ENCODE measurements at places on chromosomes 1 and 21.

DNA sequence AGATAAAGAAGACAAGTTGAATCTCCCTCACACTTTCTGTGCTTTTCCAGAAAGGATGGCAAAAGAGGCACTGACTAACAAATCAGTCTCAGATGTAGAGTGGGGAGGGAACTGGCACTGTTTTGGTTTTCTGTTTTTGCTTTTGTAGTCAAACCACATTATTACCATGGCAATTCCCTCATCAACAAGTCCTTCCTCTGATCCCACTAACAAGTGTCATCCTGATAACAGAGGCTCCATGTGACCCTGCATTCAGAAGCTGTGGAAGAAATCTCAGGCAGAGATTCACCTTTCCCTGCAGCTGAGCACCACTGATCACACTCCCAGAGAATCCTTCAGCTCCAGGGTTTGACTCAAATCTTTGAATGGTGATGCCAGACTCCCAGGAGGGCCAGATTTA is 203.4 kb downstream of the TNR start:
- no peak for DNase-seq

DNA sequence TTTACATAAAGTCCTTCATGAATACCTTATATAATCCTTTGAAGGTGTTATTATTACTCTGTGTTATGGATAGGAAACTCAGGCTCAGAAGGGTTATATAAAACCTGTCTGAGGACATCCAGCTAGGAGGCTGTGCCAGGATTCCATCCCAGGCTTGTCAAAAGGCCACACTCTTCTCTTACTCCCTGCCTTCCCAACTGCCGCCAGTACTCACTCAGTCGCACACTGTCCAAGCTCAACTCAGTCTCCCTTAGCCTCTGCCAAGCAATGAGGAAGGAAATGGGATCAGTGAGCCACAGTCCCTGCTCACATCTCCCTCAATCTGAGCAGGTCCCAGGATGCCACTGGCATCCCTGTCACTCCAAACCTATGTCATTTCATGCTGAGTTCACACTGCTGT is 94.4 kb downstream of the NAV1 start:
- DNase-seq = no peak

DNA sequence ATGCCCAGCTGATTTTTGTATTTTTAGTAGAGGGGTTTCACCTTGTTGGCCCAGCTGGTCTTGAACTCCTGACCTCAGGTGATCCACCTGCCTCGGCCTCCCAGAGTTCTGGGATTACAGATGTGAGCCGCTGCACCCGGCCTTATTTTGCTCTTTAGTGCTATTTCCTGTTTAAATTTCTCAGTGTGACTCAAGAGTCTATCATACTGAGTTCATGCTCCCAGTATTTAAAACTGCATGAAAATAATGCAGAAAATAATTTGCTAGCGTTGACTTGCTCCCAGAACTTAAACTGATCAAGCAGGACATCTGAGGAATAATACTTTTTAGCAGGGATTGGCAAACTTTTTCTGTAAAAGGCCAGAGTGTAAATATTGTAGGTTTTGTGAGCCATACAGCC is 86.4 kb upstream of the C1orf21 start:
- no peak for DNase-seq

DNA sequence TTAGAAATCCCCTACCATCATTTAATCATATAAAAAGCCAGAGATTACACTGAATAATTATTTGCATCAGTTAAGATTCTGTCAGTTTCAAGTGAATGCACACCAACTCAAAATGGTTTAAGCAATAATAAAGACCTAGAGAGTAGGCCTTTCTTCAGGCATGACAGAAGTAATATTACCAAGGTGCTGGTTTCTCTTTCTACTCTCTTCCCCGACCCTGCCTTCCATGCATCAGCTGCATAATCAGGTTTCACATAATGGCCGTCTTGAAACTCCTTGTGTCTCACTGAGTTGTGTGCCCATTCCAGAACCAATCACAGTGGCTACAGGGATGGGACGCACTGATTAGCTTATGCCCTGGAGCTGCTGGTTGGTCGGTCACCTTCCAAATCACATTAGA is 103.5 kb upstream of the SERTAD4 start:
- DNase-seq = no peak

DNA sequence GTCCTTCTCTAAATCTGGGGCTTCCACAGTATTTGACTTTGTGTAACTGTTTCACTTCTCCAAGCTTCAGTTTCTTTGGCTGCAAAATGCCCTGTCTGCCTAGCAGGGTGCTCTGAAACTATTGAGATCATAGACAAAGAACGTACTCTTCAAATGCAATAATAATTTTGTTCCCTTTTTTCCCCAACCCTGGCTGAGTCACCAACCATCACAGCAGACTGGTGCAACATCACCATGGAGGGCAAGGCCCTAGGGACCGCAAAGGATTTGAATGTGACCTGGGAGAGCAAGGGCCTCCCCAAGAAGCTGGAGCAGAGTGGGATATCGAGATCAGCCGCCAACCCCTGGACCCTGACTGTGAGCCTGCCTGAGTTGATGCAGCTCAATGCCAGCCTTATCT is 115.0 kb downstream of the FCRL5 start:
- DNase-seq = no peak

GRCh38 chr1:209485167-209485566 is 98.3 kb upstream of the CAMK1G start:
- no peak for DNase-seq

DNA sequence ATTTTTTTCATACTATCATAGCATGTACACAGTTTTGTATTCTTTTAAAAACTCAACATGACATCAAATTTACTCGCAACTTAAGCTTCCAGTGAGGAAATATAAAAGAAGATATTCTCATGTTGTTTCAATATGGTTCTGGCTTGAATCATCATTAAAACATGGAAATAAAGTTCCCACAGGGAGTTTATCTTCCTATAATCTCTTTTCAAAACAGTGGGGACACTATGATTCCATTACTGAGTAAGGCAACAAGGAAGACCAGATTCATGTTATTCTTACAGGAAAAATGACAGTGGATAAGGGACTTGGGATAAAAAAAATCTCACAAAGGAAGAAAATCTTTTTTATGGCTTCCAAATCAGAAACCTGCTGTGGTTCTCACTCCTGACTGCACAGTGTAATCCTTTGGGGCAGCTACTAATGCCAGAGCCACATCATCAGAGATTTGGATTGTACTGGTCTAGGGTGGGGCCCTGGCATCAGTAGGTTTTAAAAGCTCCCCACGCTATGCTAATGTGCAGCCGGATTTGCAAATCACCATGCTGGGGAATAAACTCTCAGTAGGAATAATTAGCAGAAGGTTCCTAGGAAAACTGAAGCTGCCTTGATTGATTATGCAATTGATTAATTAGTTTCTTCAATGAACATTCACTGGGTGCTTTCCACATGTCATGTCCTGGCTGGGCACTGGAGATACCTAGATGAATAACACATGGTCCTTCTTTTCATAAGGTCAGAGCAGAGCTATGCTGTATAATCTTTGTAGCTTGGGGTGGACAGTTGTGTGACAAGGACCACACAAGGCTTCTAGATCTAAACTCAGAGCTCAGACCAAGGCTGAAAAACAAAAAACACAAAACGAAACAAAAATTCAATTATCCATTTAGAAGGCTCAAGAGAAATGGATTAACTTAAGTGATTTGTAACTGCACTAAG is 71.1 kb upstream of the C8B start:
- DNase-seq = no peak

GRCh38 chr1:9291914-9292360 is 757 bp upstream of the SPSB1 start:
- DNase-seq = no peak

- DNase-seq = no peak
These were observed 663.7 kb downstream of the PTPRC start for GRCh38 chr1:199302554-199302953.

DNA sequence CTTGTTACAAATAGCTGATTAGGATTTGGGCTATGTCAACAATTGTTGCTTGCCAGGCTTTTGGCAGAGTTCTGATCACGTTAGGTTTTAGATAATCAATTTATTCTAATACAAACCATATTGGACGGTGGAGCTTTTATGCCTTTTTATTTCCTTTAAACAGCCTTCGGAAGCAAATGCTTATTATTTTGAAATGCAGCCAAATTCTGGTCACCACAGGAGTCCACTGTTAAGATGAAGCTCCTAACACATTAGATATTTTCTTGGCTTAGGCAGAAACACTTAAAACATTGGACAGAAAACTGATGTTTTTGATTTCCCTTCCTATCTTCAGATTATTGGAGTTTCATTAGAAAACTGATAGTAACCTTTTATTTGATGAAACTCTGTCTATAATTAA is 82.9 kb downstream of the CENPF start:
- DNase-seq = no peak

DNA sequence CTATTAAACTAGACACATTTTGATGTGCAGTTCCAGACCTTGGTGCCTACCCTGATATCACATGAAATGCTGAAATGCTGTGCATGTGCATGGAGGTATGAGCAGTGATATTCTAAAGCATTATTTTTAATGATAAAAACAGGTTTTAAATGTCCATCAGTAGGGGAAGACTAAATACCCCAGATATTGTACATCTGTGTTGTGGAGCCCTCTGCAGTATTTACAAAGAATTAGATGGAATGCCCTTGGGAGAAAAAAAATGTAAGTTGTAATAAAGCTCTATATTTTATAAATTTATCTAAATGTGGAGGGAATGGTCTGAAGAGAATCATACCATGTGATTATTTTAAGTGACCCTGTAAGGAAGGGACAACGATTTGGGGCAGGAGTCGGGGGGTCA is 39.1 kb upstream of the IGSF5 start:
- no peak for DNase-seq

DNA sequence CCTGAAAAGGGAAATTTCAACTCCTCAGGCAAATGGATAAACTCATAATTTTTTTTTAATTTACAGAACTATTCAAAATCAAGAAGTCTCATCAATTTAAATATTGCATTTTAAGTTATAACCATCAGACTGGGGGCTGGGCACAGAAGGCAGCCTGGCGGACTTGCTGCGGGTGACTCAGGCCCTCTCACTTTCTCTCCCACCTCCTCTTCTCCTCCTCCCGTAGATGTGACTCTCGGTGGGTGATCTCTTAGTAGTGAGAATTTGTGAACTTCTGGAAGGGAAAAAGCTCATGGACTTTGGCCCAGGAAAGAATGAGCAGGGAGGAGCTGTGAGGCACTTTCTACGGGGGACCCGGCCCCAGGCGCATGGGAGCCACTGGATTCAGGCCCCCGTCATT is 32.9 kb downstream of the CLIC6 start:
- DNase-seq = no peak

GRCh38 chr1:198258491-198258890 is 101.7 kb downstream of the NEK7 start:
- no peak for DNase-seq

GRCh38 chr1:193413376-193413775 is 227.0 kb upstream of the B3GALT2 start:
- no peak for DNase-seq

DNA sequence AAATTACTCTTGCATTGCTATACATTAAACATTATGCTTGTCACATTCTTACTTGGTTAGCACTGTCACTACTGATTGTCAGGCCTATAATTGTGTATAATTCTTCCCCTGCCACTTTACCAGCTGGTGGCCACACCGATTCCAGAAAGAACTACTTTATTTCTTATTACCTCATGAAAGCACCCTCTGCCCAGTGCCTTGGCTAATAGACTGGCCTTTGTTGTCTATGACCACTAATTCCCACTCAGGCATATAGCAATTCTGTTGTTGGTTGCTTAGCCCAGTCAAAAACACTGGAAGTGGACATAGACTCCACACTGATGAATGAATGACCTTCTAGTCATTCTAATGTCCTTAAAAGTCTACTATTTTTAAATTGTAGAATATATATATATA is 35.6 kb downstream of the MRPL39 start:
- no peak for DNase-seq

DNA sequence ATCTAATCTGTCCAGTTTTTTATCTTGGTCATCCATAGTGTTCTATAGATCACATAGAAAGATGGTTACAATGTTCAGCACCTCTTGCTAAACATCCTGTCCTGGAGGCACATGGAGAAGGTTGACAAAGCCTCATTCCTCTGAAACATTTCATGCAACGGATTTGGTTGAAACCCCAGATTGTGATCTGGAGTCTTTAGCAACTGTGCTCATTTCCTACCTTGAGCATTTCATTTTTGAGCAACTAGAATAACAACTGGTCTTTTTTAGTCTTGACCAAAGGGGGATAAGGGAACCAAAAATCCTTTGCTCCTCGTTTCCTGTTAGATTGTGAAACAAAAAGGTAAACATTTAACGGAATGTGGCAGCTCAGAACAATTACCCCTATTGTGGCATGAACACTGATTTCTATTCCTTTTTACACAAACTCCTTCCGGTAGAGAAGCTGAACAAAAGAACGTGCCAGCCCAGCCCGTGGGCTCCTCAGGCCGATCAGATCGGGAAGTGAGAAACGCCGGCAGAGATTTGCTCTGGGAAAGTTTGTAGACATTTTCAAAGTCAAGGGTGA is 94.7 kb upstream of the ERRFI1 start:
- no peak for DNase-seq

- DNase-seq = no peak
These were observed 27.3 kb upstream of the THEM4 start for GRCh38 chr1:151936653-151937052.

GRCh38 chr1:156593661-156593989 is 2.0 kb downstream of the NAXE start:
- DNase-seq = no peak

DNA sequence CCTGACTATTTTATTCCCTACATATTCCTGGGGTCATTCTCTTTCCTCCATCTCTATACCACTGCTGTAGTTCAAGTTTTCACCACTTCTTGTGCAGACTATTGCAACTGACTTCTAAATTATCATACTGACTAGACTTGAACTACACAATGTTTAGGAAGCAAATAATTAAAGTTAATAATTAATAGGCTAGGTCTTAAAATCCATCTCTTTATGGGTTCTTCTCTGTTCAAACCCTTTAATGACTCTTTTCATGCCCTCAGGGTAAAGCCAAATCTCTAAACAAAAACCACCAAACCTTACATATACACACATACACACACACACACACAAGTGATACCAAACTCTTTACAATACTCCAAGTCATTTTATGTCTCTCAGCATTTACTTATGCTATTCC is 22.3 kb upstream of the MOB3C start:
- no peak for DNase-seq

DNA sequence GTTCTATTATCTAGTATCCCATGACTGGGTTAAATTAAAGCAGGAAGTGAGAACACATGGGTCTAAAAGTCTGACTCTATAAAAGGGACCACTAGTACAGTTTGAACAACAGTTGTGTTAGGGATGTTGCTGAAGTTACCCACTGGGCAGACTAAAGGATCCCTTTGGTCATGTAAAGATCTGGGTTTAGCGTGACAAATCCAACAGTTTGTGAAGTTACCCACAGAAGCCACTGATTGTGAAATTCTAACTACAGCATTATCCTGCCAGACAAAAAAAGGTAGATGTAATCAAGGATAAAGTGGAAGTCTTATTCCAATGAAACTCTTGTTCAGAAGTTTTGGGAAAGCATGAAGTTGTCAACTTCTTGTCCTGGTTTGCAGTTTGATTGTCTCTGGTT is 5.7 kb downstream of the QSOX1 start:
- no peak for DNase-seq

All from effector CD4-positive, alpha-beta T cell (primary cell).